ENCODE measurements at places on chromosomes 13 and 19. TPM values are rescaled to one million over a fixed set of nuclear protein-coding genes. Genes with fewer than 3 reads are reported as not detected.
A peak's percentile ranks its signal among the peaks of the same experiment; 100 is the strongest.

FFAR2 gene
- not detected for total RNA-seq

COPE gene
- 200 TPM for total RNA-seq

CACNG6 gene
- total RNA-seq = not detected

ZNF430 gene
- total RNA-seq = 18.2 TPM

TPTE2 gene
- total RNA-seq = not detected

ZNF491 gene
- total RNA-seq = 0.35 TPM

GIPR gene
- total RNA-seq = 1.8 TPM

IGFLR1 gene
- total RNA-seq = 52.8 TPM

TBXA2R gene
- 0.42 TPM for total RNA-seq

ZNF442 gene
- total RNA-seq = 1.7 TPM

MCEMP1 gene
- not detected for total RNA-seq

TNFRSF19 gene
- total RNA-seq = not detected

N4BP2L2 gene
- total RNA-seq = 81.1 TPM

UBAC2 gene
- total RNA-seq = 43.4 TPM

DNA sequence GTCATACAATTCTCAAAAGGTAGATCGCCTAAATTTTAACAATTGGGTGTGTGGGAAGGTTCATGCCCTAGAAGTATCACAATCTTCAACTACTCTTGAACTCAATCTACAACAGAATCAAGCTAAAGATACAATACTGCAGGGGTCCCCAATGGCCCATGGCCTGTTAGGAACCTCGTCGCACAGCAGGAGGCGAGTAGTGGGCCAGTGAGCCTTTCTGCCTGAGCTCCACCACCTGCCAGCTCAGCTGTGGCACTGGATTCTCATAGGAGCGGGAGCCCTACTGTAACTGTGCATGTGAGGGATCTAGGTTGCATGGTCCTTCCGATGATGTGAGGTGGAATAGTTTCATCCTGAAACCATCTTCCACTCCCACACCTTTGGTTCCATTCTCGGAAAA lies 230.6 kb downstream of the KLF12 start:
- DNase-seq = no peak

DNA sequence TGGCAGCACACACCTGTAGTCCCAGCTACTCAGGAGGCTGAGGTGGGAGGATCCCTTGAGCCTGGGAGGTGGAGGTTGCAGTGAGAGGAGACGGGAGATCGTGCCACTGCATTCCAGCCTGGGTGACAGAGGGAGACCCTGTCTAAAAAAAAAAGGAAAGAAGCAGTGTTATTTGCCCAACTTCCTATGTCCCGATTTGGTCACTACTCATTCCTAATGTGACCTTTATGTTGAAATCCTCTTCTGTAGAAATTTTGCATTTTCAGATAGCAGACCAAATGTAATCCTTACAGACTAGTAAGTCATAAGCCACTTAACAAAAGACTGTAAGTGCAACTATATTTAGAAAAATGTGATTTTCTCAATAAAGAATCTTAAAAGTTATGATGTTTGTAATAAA lies 18.2 kb upstream of the STK24 start:
- no peak for DNase-seq

DNA sequence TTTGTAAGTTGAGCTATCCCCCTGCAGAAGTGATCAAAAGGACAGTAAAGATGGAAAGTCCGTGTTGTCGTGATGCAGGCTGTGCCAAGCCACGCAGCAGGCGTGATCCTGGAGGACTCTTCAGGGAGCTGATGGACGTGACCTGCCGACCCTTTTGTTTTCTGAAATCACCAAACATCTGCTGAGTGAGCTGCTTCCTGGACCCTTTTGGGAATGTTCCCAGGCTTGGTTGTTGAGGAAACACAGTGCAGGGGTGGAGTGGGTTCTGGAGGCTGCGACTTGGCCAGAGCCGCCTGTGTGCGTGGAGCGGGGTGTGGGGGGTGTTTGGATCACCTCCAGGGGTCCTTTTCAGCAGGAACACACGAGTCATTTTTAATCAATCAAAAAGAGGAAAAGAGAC lies 15.4 kb upstream of the CPAMD8 start:
- DNase-seq = no peak

- peak; percentile 38 for DNase-seq
Measured at GRCh38 chr13:43799191-43799590, 12.4 kb upstream of the ENOX1 start.

DNA sequence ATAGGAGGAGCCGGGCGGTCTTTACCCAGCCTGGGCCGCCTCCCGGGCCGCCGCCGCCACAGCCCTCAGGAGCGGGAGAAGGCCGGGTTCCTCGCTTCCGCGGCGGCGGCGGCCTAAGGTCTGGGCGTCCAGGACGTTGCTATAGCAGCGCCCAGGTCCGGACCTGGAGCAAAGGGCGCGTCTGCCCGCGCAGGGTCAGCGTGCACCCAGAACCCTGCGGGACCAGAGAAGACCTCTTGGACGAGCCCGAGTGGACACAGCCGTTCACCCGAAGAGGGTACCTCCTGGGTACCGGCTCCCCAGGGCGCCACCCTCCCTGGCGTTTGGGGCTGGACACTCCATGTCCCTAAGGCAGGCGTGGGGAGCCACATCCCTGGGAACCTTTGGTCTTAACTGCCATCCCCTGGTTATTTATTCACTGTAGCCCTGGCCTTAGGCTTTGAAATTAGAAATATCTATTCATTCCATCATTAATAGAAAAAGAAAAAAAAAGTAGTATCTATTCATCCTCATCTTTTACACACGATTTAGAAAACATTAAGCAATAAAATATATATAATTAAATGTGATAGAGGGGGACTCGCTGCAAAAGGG lies 2.4 kb downstream of the DZIP1 start:
- no peak for DNase-seq

- DNase-seq = no peak
Measured at GRCh38 chr13:93289053-93289452, 62.4 kb downstream of the GPC6 start.

DNA sequence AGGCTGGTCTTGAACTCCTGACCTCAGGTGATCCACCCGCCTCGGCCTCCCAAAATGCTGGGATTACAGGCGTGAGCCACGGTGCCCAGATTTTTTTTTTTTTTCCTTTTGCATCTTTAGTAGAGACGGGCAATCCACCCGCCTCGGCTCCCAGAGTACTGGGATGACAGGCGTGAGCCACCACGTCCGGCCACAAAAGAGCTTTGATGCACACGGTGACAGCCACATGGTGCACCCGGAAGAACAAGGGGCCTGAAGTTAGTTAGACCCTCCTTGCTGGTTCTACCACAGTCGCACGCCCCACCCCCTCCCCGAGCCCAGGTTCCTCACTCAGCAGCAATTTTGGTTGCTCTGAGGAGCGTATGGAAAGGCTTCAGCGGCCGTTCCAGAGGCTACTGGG lies 54.2 kb upstream of the USE1 start:
- no peak for DNase-seq

- DNase-seq = no peak
Measured at GRCh38 chr19:18439025-18439909, 1.3 kb upstream of the ISYNA1 start.

DNA sequence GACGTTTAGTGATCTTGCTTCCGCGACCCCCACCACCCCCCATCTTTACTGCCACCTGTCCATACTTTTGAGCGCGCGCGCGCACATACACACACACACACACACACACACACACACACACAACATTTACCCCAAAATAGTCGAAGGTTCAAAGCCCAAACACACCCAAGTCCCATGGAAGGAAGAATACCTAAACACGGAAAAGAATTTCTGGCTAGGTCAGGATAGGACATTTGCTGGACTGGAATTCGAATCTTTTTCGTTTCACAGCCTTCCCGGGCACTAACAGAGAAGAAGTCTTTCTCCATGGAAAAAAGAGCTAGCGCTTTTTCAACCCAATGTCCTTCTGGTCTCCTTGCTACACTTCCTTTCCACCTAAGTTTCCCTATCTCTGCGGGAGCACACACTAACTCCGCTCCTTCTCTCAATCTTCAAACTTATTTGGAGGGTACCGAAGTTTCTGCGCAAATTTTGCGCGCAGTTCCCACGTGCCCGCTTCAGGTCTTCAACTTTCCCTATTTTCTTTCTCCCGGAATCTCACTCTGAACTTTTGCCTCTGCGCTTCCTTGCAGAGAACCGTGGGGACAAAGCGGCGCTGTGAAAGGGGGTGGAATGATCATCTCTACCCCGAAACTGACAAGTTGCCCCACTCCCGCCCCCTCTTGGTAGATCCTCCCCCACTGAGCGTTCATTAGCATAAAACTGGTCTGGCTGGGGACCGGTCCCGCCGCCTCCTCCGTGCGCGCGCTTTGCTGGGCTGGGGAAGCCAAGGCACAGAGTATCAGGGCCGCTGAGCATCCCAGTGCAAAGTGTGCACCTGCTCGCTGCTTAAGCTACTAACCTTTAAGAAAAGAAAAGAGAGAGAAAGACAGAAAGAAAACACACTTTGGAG lies 2.7 kb downstream of the DACH1 start:
- peak; percentile 25 for DNase-seq

DNA sequence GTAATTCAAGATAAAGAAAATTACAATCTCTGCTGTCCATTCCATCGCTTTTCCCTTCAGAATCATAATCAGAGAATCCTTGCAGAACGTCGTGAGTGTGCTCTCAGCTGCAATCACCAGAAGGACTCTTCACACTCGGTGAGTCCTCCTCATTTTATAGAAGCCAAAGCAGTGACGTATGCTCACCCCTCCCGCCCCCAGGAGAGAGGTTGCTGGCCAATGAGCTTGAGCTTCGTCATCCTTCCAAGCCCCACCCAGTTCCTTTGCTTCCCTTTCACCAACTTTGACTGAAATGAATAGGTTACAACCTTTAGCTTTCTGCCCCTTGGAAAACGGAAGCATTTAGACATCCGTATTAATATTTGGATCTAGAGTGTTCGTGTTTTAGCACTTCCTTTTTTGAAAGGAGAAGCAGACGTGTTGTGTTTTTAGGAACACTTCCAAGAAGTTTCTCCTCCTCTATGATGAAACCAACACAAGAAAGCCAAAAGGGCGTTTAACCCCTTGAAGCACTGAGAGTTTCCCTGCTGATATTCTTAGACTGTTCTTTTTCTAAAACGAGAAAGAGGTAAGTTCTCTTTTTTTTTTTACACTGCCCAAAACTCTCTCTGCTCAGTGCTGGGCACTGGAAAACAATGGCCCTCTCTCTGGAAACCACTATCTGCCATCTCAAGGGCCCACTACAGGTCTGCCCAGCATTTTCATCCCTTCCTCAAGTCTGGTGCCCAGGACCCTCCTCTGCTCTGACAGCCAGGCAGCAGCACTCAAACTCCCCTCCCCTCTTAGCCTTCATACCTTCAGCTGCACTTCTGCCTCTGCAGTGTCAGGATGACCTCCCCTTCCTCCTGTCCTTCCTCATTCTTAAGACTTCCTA lies 44.3 kb upstream of the CEACAM21 start:
- peak; percentile 95 for DNase-seq

DNA sequence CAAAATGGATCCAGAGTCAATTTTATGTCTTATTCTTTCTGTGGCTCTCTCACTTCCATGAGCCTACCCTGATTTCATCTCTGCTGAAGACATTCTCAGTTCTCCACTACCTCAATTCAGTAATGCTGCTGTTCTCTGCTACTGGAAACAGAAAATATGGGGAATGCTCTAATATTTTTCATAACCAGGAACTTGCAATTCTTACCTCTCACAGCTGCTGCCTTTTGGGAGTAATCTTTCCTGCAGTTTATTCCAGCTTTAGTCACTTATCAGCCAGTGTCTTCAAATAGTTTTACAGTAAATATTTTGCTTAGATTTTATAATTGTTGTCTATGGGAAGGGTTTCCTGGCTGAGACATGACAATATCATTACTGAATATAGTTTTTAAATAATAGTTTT lies 145.1 kb upstream of the UFM1 start:
- DNase-seq = no peak

- DNase-seq = no peak
Measured at GRCh38 chr19:23913931-23914330, 755 bp upstream of the ZNF726 start.

GRCh38 chr13:27628081-27628480 lies 6.4 kb downstream of the POLR1D start:
- no peak for DNase-seq

DNA sequence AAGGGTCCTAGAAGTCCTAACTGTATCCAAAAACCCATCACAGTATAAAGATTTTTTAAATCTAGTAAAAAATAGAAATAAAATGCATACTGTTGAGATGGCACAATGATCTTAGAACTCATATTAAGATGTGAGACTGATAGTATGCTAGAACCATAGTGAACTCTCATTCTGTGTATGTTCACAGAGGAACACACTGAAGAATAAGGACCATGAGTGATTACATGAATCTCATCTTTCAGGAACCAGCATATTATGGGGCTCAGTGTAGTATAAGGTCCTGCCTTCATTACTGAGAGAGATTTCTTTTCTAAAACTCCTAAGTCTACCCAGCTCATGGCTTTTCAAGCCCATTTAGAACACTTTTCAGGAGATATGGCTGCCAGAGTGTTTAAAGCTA lies 59.8 kb upstream of the RFC3 start:
- DNase-seq = no peak

GRCh38 chr19:1259206-1259875 lies 9.8 kb upstream of the CIRBP start:
- peak; percentile 80 for DNase-seq

GRCh38 chr13:52725302-52725701 lies 14.3 kb downstream of the CNMD start:
- DNase-seq = no peak

DNA sequence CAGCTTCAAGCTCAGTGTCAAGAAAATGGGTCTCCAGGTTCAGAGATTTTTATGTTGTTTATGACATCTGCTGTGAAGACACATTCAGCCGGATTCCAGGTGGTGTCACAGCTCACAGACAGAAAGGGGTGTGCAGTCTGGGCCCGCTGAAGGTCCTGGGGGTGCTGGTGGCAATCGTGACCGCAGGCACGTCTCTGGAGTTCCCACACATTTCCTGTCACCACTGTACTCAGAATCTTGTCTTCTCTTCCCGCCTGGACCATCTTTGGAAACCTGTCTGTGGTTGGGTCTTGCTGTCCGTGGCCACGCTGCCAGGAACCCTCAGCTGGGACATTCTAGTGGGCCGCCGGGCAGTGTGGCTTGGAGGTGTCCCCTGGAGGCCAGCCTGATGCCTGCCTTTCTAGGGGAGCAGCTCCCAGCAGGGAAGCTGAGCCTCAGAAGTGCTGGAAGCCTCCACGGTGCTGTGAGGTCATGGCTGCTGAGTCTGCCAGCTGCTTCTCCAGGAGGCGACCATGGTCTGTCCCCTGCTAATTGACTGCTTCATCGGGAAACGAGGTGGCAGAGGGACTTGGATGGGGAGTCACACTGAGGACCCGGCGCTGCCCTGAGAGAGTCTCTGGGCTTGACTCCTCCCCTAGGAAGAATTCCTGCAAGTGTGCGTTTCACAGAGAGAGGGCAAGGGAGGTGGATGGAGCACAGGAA lies 3.7 kb downstream of the TEX29 start:
- no peak for DNase-seq

DNA sequence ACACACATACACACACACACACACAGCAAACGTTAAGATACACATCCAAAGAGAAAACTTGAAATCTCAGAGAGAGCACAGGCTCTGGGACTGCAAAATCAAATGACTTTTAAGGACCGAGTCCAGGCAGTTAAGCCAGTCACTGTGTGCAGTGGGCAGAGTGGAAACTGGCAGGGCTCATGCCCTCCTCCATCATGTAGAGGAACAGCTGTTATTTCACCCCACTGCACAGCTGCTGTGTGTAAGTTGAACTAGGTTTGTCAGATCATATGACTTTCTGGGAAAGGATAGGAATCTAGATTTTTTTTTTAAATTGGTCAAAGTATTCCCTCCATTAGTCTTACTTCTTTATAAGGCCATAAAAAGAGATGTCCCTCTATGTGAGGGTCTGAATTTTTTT lies 1002.1 kb downstream of the UQCRFS1 start:
- no peak for DNase-seq

Data from activated naive CD4-positive, alpha-beta T cell treated with anti-CD3 and anti-CD28 coated beads for 36 hours (primary cell).